ENCODE measurements at places on chromosomes 7 and 10. TPM values are rescaled to one million over a fixed set of nuclear protein-coding genes. Genes with fewer than 3 reads are reported as not detected.

TRIM73 gene
- 0.59 TPM for total RNA-seq

AGR3 gene
- total RNA-seq = not detected

SPDYE1 gene
- total RNA-seq = not detected

C7orf57 gene
- total RNA-seq = not detected
